Daoy (cell line): ENCODE measurements at places on chromosomes 4 and X. TPM values are rescaled to one million over a fixed set of nuclear protein-coding genes. Genes with fewer than 3 reads are reported as not detected.

DNA sequence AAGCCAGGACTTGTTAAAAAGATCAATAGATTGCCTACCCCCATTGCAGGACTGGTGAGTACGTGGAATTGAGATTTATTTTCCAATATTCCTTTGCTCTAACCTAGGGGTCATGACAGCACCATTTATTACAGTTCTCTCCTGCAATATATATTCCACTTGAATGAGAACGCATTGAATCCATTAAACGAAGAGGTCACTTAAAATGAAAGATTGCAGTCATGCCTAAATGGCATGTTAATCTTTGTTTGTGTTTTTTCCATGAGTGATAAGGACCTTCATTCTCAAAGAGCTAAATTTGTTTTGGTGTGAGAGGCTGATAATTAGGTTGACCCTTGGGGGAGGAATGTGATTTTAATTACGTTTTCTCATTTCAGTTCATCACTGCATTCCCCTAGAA, 13.5 kb upstream of the LIMCH1 start:
- no peak for DNase-seq

GRCh38 chrX:132375941-132376340, 112.9 kb downstream of the MBNL3 start:
- no peak for DNase-seq

DNA sequence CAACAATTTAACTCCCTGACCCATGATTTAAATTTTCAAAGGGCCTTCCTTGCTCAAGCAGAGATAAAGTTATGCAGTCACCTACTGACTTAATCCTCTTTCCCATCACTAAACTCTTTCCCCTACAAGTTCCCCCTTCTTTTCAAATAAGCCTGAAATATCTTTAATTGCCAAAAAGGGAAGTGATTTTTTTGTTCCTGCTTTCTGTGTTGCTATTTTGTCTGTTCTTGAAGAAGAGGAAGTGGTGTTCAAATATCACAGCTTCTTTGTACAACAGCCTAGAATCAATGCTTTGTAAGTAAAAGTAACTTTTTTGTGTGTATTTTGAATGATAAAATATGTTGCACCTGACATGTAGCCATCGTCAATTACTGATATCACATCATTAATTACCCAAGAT, 595.9 kb downstream of the CENPC start:
- no peak for DNase-seq

GRCh38 chr4:102684610-102685052, 76.1 kb downstream of the MANBA start:
- peak; percentile 46 for DNase-seq

GRCh38 chr4:184355857-184356256, 118.5 kb downstream of the IRF2 start:
- DNase-seq, result no peak

SSX5 gene
- total RNA-seq, result not detected in 2 replicates

- DNase-seq, result peak; percentile 37
Observed at GRCh38 chrX:25034889-25035288, 19.1 kb upstream of the ARX start.

GRCh38 chr4:14254926-14255325, 627.4 kb upstream of the BOD1L1 start:
- no peak for DNase-seq

CYLC1 gene
- not detected in 2 replicates for total RNA-seq

DNA sequence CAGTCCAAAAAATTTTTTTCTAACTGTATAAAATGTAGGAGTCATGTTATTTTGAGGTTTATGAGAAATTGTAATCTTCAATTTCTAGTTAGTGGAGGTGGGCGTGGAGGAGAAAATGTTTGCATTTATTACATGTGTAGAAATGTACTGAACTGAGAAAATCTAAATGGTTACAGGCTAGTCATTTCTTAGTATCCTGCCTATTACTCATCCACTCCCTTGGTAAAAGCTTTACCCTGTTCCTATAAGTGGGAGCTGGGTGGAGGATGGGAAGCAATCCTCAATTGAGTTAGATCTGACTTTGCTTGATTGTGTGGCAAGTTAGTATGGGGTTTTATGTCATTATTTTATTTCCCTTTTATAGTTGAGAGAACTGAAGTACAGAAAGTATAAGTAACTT, 73.8 kb downstream of the POLA1 start:
- DNase-seq, result no peak

- no peak for DNase-seq
Observed at GRCh38 chr4:1533501-1534064, 127.3 kb upstream of the NKX1-1 start.

GRCh38 chr4:138938366-138938690, 77.3 kb upstream of the NOCT start:
- peak; percentile 26 for DNase-seq

DNA sequence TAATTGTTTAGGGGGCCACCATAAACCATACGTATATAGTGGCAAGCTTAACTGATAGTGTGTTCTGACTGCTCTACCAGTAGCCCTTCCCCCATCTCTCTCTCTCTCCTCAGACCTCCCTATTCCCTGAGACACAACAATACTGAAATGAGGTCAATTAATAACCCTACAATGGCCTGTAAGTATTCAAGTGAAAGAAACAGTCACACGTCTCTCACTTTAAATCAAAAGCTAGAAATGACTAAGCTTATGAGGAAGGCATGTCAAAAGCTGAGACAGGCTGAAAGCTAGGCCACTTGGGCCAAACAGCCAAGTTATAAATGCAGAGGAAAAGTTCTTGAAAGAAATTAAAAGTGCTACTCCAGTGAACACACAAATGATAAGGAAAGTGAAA, 78.0 kb downstream of the PRDM5 start:
- DNase-seq, result no peak

DNA sequence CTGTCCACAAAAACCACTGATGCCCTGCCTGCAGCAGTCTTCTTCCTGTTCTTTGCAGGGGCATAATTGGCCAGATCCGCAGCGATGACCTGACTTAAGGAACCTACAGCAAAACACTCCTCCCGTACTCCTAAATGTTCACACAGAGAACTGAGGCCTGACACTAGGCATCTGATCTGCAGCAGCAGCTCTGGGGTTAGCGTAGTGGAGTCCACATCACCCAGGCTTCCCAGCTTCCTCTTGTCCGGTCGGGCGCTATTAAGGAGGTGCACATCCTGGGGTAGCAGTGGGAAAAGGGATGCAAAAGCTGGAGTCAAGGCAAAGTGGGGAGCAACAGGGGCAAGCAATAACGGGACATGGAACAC, 758 bp downstream of the SCFD2 start:
- peak; percentile 13 for DNase-seq

DNA sequence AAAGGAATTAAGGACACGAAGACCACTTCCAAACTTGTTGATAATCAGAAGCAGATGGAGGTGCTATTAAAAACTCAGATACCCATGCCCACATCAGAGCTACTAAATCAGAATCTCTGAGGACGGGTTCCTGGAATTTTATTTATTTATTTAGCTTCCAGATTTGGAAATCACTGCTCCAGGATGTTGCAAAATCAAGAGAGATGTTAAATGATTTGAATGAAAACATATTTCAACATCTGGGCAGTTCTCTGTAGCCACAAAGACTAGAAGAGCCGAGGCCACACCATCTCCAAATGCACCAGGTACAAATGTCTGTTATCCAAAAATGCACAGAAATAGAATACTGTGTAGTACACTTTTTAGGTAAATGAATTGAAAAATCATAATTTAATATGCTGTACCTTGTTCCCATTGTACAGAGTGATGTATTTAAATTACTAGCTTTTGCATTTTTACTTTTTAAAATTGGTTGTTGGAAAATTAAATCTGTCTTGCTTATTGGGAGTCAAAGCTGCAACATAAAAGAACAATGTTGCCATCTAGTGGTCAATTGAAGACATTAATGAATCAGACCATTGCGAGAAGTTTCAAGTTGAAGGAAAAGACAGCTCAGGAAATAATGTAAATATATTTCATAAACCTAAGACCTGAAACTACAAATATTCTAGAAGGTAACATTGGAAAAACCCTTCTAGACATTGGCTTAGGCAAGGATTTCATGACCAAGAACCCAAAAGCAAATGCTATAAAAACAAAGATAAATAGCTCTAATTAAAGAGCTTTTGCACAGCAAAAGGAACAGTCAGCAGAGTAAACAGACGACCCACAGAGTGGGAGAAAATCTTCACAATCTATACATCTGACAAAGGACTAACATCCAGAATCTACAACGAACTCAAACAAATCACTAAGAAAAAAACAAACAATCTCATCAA, 151.3 kb upstream of the TTC29 start:
- peak; percentile 10 for DNase-seq

- DNase-seq, result no peak
Observed at GRCh38 chrX:151889421-151889820, 23.3 kb upstream of the MAGEA4 start.

- no peak for DNase-seq
Observed at GRCh38 chrX:74890676-74891430, 34.4 kb downstream of the NEXMIF start.

ELF4 gene
- 15.6 and 18.3 TPM in 2 replicates for total RNA-seq

PCDH18 gene
- total RNA-seq, result 1.5 and 2.6 TPM in 2 replicates

GRCh38 chr4:9800848-9801247, 19.4 kb downstream of the DRD5 start:
- DNase-seq, result peak; percentile 15

MGAT4D gene
- total RNA-seq, result not detected in 2 replicates

GRCh38 chr4:117941611-117942010, 92.7 kb upstream of the NDST3 start:
- DNase-seq, result no peak

GRCh38 chr4:128357286-128357685, 69.7 kb upstream of the PGRMC2 start:
- peak; percentile 5 for DNase-seq

DNA sequence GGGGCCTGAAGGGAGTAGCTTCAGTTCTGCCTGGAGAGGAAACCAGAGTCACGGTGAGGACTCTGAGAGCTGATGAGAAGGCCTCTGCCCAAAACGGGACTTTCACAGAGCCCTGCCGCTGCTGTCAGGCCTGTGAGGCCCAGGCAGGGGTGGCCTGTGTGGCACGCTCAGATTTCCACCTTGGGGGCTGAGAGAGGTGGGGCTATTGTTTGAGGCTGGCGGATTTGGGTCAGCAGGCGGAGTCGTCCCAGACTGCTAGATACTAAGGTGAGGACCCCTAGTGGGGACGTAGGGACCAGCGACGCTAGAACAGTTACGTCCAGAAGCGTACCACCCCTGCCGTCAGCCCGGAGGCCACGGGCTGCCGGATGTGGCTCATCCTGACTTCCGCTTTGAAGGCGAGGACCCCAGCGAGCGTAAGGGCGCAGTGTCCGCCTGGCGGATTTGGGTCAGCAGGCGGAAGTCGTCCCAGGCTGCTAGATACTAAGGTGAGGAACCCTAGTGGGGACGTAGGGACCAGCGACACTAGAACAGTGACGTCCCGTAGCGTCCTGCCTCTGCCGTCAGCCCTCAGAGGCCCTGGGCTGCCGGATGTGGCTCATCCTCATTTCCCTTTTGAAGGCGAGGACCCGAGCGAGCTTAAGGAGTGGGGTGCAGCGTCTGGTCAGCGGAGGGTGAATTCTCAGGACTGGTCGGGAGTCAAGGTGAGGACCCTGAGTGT, at the start of gene MAGEB1:
Gene MAGEB1, plus strand, starts transcription at position 378 of the 721 bp plus-strand sequence. CDS start 3,348 bp downstream, outside the sequence.
- DNase-seq, result peak; percentile 86

VCX gene
- 0.27 and 3.8 TPM in 2 replicates for total RNA-seq

DNA sequence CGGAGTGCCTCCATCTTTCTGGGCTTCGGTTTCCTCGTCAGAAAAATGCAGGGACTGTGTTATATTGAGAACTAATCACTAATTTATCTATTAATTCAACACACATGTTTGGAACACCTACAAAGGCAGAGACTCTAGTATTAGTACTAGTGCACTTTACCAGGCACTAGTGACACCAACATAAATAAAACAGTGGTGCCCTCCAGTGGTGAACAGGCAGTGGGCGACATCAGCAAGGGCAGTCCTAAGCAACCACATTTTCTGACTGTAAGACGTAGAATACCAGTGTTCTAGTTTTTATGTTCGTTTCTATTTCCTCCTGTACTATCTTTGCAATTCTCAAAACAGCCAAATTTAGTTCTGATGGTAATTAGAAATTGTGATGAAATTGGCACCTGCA, 69.1 kb upstream of the UCP1 start:
- DNase-seq, result peak; percentile 5

RAB33A gene
- total RNA-seq, result 0.11 TPM in 1 of 2 replicates, not detected in the other

NAAA gene
- 1.5 and 3.3 TPM in 2 replicates for total RNA-seq

DNA sequence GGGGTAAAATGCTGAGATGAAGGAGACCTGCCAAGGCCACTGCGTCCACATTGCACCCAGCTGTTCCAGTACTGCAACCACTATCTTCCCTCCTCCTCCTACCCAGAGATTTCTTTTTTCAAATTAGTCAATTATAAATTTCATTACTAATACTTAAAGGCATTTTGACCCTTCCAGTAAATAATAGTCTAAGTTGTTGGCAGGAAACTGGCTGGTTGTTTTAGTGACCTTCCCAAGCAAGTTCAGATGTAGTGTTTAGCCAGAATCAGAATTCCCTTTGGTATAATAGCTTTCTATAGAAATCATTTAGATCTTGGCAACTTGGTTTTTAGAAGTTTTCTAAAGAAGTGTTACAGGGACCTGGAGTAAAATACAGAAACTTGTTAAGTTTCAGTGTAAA, 66.0 kb downstream of the AASDH start:
- DNase-seq, result no peak

FHDC1 gene
- 0.51 and 1.6 TPM in 2 replicates for total RNA-seq

GRCh38 chr4:57190601-57191481, 80.7 kb upstream of the IGFBP7 start:
- DNase-seq, result peak; percentile 16

TCP11X2 gene
- total RNA-seq, result not detected in 2 replicates

- peak; percentile 87 for DNase-seq
Observed at GRCh38 chr4:8393593-8394038, 46.9 kb downstream of the ACOX3 start.

GRCh38 chr4:152644130-152644529, 35.7 kb downstream of the TMEM154 start:
- no peak for DNase-seq

DNA sequence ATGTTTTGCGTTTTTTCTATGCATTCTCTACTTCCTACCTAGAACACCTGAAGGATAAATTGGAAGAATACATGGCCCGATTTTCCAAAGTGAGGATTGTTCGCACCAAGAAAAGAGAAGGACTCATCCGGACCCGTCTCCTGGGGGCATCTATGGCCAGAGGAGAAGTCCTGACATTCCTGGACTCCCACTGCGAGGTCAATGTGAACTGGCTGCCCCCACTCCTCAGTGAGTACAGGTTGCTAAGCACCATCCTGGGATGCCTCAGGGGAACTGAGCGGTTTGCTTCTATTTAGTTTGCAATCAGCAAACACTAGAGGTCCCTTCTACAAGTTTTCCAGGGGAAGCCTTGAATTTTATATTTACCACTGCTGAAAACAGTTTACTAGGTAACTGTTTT, 359.3 kb upstream of the GALNT7 start:
- no peak for DNase-seq

GRCh38 chr4:71866212-71866885, 82.5 kb upstream of the GC start:
- no peak for DNase-seq
